GM04503 (cell line): ENCODE measurements at places on chromosomes 12 and 14.

DNA sequence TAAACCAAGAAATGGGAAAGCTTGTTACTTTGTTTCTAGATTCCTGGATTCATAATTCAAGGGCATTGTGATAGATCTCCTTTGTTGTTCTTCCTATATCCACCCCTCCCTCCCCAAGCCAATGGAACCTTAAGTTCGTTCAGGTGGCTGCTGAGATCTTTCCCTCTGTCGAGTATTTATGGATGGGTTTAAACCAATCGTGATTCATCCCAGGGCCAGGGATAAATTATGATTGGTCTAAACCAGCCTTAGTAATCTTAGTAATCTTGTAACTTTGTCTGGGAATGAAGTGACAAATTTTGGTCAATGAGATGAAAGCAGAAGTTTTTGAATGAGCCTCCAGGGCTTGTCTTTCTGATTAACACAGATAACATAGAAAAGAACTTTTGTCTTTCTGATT lies 56.1 kb upstream of the PCED1B start:
- DNase-seq: no peak

- DNase-seq: no peak
Measured at GRCh38 chr12:50545786-50546185, 41.0 kb downstream of the DIP2B start.

DNA sequence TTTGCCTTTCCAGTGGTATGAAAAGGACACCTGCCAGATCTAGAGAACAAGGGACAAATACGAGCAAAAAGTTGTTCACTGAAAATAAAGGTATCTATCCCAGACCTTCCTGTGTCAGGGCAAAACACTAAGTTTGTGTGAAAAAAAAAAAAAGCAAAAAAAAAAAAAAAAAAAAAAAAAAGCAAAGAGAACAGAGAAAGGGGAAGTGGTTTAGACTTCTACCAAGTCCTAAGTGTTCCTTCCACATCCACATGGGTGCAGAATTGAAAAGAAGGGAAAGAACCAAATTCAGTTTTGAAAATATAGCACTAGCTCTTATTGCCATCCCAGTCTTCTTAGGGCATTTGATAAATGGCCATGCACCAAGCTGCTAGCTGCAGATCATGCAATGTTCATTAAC lies 41.7 kb downstream of the ZCRB1 start:
- DNase-seq: no peak

DNA sequence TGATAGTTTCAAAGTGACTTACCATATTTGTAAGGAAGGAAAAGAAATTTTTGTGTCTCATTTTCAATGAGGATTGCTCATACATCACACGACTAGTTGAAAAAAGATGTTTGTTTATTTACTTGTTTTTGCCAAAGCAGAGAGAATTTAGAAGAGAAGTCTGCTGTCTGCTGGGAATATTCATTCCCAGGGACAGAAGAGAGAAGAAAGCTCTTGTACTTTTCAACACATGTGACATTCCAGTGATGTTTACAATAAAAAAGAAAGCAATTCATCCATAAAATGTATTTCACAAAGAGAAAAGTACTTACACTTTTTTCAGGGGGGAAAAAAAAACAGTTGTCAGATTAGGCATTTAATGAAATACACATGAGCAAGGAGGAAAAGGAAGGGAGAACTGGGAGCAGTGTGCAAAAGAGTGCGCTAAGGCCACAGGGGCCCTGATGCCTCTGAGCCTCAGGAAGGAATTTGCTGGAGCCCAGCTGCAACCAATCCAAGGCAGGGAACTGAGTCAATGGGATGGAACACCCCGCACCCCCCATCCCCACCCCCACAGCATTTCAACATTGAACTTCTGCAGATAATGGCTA lies 115.0 kb downstream of the RPAP3 start:
- DNase-seq: no peak

DNA sequence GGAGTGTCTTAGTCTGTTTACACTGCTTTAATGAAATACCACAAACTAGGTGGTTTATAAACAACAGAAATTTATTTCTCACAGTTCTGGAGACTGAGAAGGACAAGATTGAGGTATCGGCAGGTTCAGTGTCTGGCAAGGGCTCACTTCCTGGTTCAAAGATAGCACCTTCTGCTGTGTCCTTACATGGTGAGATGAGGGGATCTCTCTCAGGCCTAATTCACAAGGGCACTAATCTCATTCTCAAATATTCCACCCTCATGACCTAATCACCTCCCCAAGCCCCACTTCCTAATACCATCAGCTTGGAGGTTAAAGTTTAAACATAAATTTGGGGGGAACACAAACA lies 35.0 kb upstream of the PLEK2 start:
- DNase-seq: no peak

- no peak for DNase-seq
Measured at GRCh38 chr12:30988646-30989286, 62.2 kb downstream of the TSPAN11 start.

DNA sequence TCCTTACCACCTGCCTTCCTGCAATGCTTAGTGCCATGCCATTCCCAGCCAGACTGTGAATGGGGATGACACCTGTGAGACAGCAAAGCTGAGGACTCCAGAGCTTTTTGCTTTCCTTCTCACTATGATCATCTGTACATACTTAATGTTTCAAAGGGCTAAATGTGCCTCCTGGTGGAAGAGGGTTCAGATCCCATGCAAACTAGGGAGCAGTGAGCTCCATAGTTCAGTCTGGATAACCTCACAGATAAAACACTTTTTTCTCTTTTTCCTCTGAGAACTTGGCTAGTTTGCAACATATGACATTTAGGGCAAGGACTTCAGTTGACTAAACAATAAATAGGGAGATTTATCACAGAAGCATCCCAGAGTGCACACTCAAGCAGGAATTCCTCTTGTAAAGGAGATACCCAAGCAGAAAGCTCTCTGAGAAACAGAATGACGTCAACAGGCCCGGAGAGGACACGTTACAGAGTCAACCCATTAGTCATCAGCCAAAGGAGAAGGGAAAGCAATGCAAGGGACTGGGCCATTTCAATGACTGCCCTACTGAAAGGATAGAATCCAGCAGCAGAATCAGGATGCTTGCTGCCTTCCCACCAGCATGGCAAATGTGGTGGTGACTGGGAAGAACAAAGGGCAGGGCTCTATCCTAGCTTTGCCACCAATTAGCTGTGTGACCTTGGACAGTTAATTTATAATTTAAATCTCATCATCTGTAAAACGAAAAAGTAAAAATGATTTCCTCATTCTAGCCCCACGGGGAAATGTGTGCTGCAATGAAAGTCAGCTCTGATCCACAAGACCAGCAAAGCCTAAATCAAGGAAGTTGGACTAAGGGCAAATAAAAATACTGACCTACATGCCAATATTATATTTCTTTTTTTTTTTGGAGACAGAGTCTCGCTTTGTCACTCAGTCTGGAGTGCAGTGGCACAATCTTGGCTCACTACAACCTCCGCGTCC lies 80.8 kb upstream of the ACTN1 start:
- peak; percentile 95 for DNase-seq

DNA sequence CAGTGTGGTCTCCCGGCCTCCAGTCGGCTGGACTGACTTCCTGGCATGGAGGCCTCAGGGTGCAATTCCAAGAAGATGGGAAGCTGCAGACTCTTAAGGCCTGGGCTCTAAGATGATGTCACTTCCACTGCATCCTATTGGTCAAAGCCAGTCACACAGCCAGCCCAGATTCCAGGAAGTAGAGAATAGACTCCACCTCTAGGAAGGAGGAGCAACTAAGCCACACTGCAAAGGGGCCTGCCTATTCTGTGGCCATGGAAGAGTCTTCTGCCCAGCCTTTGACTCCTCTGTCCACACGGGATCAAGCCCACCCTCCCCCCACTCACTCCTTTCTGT lies 103.9 kb upstream of the RFLNA start:
- no peak for DNase-seq

GRCh38 chr12:104672096-104672445 lies 215.3 kb downstream of the CHST11 start:
- no peak for DNase-seq

DNA sequence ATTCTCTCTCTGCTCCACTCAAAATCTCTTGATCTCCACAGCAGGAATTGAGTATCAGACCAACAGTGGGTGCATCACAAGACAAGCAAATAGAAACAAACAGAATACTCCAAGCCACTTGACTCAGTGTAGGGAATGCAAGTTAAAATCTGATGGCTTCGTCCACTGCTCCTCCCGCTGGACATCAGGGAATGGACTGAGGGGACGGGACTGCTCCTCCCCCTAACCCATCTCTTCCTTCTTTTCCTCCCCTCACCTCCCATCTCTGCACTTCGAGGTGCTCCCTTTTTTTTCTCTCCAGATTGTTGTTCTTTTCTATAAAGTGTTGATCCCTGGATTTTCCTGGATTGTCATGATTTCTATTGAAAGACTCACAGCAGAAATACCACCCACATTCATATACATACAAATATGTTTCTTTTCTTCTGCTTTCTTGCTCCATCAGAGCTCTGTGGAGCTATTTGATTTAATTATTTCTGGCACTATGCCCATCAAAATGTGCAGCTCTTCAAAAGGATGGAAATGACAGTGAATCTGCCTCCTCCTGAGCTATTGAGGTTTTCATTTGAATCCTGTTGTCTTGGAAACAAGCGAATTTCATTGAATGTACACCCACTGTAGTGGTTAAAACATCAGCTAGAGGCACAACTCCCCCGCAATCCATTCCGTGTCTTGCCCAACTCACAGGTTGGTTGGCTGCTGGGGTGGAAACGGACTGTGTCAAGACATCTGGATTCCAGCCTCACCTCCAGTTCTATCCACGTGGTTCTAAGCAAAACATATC lies 199.7 kb downstream of the SPTSSA start:
- no peak for DNase-seq

- DNase-seq: no peak
Measured at GRCh38 chr14:74550071-74550470, 56.5 kb downstream of the ISCA2 start.

- no peak for DNase-seq
Measured at GRCh38 chr14:89165189-89166181, 251.5 kb downstream of the FOXN3 start.

GRCh38 chr12:104850781-104851180 lies 107.3 kb downstream of the SLC41A2 start:
- DNase-seq: no peak

DNA sequence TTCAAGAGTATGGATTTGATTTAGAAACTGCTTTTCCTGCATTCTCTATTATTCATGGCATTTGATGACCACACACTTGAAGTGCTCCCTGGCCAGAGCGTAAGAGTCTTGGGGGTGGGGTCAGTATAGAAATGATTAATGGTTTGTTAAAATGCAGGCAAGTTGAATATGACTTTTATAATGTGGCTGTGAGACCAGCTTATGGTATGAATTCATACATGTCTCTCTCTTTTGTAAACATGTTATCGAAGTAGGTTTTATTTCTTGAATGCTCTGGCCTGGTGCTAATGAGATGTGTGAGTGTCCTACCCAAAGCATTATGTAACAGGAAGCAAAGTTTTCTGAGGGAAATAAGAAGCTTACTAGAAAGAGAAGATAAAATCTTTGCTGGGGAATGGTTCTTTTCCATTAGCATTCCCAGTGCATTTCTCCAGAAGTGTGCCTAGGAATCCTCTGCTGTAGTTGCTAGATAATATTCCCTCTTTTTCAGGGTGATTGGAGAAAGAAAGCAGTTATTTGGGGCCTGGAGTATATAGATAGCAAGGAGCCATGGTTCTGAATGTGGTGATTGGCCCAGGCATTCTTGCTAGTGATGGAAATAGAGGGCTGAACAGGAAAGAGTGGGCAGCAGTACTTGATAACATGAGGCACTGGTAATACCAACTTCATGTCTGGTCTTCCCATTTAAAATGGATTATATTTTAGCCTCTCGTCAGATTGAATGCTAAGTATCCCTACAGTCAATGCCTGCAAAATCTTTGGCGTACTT lies 289.7 kb downstream of the RAD51B start:
- no peak for DNase-seq

DNA sequence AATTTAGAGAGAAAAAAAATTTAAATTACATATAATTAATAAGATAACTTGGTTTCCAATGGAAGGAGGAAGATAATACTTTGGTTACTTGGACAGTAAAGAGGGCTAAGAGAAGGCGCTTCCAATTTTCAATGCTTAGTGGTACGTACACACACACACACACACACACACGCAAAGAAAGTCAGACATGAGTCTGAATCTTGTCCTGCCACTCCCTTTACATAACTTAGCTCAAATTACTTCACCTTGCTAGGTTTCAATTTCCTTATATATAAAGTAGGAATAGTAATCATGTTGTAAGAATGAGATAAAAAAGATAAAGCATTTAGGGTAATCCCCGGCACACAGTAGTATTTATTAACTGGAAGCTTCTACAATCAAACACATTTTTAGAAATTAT lies 39.7 kb upstream of the VCPKMT start:
- no peak for DNase-seq

DNA sequence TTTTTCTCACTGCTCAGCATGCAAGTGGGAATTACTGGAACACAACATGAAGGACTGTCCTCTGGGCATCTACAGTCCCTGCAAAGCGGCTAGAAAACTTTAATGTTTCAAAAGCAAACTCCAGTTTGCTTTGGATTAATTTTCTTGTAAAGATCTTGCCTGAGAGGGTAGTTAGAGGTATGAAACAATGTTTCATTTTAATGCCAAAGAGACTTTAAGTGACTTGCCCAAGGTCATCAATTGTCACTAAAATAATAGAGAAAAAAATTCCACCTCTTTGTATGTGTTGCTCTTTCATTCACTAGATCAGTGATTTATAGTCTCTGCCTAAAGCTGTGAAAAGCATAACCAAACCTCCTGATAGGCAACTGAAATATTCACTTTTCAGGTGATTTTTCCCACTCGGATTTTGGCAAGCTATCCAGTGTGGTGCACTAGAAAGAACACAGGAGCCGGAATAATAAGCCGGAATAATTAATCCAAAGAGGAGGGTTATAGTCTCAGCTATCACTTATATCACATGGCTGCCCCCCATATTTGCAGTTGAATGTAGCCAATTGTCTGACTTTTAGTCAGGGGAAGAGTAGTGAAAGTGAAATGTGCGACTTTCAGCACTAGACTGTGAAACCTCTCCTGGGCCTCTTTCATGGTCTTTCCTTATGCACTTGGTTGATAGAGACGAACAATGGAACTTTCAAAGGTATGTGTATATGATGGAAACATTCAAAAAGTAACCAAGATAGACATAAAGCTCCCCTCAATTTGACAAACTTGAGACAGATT lies 107.7 kb downstream of the SLC6A15 start:
- DNase-seq: no peak

- no peak for DNase-seq
Measured at GRCh38 chr12:130975116-130975515, 21.4 kb downstream of the ADGRD1 start.

- no peak for DNase-seq
Measured at GRCh38 chr14:74441113-74441512, 15.1 kb upstream of the SYNDIG1L start.
